Left ventricle myocardium inferior (tissue), 1 donor: ENCODE measurements at places on chromosomes 12 and 14. TPM values are rescaled to one million over a fixed set of nuclear protein-coding genes. Genes with fewer than 3 reads are reported as not detected.

Gene CCDC175
- not detected for total RNA-seq

Gene RBM23
- 42.1 TPM for total RNA-seq

Gene CLEC6A
- total RNA-seq: not detected

GRCh38 chr12:53424626-53425514 lies 1.2 kb downstream of the AMHR2 start:
- no peak for DNase-seq

GRCh38 chr12:102757154-102757881 lies 159.7 kb downstream of the PAH start:
- peak; percentile 67 for DNase-seq

DNA sequence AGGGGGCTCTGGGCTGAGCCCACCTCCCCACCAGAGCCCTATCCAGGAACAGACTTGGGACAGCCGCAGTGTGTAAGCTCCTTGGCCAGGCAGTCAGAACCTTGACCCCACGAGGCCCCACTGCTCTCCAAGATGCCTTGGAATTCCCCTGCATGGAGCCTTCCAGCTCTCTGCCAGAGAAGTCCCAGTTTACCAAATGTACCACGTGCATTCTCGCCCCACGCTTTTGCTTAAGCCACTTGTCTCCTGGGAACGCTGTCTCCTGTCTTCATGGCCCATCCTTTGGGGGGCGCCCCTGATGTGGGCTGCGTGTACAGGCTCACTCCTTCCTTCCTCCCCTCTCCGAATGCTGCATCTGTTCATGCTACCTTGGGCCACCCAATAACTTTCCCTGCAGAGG lies 7.9 kb downstream of the FAIM2 start:
- no peak for DNase-seq

DNA sequence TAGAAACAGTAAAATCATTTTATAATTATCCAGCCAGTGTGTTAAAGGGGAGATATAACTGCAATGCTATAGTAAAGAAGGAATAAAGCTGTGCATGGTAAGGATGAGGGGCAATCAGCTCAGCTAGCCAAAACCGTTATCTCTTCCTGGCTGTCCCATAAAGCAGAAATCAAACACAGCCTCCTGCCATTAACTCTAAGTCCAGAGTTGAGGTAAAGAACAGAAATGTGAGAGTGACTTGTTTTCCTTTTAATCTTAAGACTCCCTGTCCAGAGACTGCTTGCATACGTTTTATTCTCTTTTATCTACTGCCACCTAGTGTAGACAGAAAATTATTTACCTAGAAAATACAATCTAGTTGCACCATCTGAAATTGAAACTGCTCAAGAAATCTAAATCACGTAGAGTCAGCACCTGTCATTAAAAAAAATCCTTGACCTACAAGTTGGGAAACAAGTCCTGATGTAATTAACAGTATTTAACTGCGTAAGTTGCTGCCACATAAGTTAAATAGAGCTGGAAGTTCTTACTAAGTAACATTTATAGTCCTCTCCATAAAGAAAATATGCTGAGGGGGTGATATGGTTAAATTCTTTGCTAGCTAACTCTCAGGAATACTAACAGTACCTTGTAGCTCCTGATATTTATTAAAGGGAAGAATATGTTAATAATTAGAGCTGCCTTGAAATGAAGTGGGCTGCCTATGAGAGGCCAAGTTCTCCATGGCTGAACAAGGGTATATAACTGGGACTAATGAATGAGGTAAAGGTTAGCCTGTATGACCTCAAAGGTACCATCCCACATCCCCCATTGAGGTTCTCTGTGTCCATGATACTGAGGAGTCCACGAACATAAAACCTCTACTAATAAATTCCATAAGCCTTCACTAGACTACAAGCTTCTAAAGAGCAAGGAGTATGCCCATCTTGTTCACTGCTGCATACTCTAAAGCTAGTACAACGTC lies 62.7 kb downstream of the GALNT4 start:
- no peak for DNase-seq

- no peak for DNase-seq
Measured at GRCh38 chr12:79897617-79898016, 37.3 kb downstream of the PPP1R12A start.
